ENCODE measurements at places on chromosomes 5 and 9. TPM values are rescaled to one million over a fixed set of nuclear protein-coding genes. Genes with fewer than 3 reads are reported as not detected.

The ARL14EPL gene
- total RNA-seq = 0.11 TPM

The CDC20B gene
- 0.07 TPM for total RNA-seq

The FRMD3 gene
- 5.4 TPM for total RNA-seq

The FYB1 gene
- total RNA-seq = 11.5 TPM

The PIK3R1 gene
- total RNA-seq = 7.6 TPM

The PJA2 gene
- 18.1 TPM for total RNA-seq

The EEIG1 gene
- total RNA-seq = 51.9 TPM

The CCNB1 gene
- 246 TPM for total RNA-seq

The BNC2 gene
- 6.7 TPM for total RNA-seq

The IL17B gene
- total RNA-seq = not detected

Measured in A549 treated with AZD2906 at 1 μM for 4 hours (cell line).